ENCODE measurements at places on chromosomes 1 and 21.

DNA sequence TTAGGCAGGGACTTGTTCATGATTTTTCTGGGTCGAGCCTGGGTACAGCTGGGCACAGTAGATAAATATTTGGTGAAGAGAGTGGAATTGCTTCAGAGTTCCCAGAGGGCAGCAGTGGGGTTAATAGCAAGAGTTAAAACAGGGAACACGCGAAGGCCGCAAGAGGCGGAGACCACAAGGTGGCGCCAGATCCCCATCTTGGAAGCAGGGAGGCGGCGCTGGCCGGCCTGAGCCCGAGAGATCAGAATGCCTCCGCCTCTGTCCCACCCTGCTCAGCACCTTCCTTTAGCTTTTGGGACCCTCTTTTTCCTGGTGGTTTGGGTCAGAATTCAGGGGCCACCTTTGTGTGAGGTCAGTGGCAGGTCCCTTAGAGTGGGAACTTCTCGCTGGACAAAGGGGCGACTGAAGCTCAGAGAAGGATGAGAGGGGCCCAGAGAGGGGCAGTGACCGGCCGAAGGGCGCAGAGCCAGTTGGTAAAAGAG is 6.5 kb upstream of the PADI2 start:
- peak; percentile 62 for DNase-seq

GRCh38 chr1:84370831-84371394 is 27.4 kb upstream of the DNASE2B start:
- no peak for DNase-seq

DNA sequence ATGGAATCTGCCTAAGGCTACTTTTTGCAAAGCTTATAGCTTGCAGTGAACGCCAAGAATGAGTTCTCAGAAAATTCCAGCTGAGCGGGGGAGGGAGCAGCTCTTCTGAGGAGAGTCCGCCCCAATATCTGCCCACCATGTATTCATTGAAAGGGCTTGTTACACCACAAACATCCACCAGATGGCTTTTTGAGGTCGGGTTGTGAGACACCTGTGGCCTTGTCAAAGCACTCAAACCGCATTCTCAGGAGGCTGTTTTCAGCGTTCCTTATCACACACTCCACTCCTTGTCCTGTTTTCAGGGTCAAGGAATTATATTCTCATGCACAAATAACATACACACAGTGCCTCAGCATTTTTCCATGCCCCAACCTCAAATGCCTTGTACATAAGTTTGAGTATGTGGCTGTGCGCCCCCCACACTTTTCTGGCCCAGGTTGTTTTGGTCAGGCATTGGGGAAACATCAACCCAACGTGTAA is 3.9 kb upstream of the C4BPB start:
- peak; percentile 38 for DNase-seq

- no peak for DNase-seq
Observed at GRCh38 chr21:33964706-33965325, 49.2 kb upstream of the ATP5PO start.

GRCh38 chr21:27047283-27047657 is 80.4 kb upstream of the ADAMTS5 start:
- peak; percentile 56 for DNase-seq

DNA sequence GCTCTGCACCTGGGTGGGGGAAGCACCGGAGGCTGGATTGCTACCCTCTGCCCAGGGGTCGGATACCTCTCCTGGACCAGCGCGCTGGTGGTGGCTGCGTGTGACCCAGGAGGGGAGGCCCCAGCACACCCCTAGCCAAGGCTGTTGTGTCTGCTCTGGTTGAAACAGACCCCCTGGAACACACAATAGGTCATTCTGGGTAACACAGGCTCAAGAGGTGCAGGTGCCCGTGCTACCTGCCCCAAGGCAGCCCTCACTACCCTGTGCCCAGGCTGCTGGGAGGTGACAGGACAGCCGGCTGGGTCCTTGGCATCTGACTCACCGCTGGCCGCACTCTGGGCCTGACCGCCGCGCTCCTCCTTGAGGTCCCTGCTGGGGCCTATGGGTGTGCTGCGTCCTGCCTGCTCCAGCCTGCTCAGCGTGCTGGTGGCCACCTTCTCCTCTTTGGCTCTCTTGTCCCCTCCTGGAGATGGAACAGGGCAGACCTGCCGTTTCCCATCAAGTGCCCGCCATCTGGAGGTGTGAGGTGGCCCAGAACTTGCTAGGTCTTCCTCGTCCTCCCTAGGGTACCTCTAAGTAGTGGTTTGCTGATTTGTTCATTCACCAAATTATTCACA is 30.0 kb downstream of the ZBTB17 start:
- no peak for DNase-seq

DNA sequence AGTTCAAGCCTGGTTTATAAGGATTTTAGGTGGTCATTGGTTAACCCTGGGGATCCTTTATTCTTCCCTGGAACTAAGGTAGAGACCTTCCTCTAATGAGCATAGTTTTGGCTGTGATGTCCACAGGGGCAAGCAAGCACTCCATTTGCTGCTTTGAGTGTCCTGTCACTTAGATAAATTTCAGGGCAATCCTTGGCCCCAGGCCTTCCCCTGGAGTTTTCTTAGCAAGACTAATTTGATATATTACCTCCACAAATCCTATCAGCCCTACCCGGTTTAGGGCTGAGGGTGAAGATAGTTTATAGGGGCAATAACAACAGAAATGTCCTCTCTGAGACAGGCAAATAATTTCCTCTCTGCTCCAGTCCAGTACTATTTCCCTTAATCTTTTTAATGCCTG is 166.6 kb downstream of the CYYR1 start:
- DNase-seq, result no peak

DNA sequence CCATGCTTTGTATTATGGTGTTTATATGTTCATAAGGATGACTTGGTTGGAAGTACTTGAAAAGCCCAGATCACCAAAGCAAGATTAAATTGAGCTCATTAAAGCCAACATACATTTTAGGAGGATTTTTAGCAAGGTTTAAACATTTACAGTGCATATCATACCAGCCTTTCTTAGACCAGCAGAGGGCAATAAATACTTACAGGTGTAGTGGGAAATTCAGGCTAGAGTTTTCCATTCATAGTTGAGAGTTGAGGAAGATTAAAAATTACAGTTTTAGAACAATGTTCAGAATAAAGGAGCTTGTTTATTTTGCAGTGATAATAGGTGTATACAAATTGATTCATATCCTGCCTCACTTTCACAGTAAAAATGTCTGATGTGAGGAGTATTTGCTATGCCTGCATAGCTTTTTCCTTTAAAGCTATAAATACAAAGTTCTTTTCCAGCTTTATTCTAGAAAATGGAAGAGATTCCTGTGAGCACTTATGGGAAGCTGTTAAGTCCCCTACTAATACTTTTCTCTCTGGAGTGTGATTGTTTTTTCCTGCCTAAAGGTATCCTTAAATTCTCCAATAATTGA is 35.3 kb downstream of the DTL start:
- peak; percentile 43 for DNase-seq

GRCh38 chr1:236393681-236394481 is at the start of gene EDARADD:
TSS of gene EDARADD (plus strand) at chr1:236394286. CDS start at chr1:236394445, 159 bp downstream.
- no peak for DNase-seq

GRCh38 chr1:18783705-18784481 is 75.6 kb downstream of the TAS1R2 start:
- DNase-seq, result no peak

DNA sequence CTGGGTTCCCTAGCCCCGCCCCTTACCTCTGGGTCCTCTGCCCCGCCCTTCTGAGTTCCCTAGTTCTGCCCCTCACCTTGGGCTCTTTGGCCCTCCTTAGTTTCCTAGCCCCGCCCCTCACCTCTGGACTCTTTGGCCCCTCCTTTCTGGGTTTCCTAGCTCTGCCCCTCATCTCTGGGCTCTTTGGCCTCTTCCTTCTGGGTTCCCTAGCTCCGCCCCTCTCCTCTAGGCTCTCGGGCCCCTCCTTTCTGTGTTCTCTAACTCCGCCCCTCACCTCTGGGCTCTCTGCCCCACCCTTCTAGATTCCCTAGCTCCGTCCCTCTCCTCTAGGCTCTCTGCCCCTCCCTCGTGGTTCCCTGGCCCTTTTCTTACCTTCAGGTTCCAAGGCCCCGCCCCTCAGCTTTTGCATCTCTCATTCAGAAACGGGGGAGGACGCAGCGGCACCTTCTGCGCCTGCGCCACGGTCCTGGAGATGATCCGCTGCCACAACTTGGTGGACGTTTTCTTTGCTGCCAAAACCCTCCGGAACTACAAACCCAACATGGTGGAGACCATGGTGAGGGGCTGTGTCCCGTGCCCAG is 88.5 kb downstream of the PTPRU start:
- no peak for DNase-seq

DNA sequence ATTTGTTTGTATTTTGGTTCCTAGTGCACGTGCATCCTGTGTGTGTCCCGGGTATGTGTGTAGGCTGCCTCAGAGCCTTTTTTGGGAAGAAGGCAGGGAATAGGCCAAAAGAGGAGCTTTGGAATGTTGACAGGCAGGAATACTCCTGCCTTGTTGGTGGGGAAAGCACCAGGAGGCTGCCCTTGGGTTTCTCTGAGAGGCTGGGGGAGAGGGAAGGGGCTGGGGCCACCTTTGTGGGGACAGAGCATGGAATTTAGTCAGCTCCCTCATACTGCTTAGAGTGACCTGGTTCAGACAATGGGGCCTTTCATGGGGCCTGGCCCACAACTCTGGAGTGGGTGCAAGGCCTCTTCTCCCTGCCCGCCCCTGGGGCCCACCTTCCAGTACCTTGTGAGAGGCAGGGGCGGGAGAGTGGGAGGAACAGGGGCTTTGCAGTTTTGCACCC is 31.3 kb downstream of the ACOT11 start:
- DNase-seq, result no peak

DNA sequence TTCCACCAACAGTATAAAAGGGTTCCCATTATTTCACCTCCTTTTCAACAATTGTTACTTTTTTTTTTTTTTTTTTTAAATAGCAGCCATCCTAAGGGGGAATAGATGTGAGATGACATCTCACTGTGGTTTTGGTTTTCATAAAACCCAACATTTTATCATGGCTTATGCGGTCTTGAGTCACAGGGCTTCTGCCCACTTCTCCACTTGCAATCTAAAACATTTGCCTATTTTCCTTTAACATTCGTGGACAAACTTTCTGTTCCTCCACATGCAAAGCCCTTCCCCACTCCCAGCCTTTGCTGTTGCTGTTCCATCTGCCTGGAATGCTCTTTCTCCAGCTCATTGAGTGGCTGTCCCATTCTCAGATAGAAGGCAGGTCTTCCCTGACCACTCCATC is 239.7 kb upstream of the KCNK2 start:
- no peak for DNase-seq

DNA sequence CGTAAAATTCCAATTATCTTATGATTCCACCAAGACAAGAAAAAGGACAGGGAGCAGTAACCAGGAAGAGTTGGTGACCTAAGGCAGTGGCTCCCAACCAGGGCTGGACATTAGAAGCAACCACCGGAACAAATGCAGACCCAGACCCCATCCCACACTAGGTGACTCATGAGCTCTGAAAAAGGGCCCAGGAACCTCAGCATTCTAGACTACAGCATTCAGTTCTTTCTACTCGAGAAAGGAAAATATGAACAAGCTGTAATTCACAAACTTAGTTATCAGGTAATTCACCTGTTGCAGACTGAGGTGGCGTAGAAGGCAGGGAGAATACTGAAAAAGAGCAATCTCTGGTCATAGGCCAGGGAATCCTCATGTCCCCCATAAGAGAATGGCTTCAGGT is 138.4 kb upstream of the KRTAP19-8 start:
- DNase-seq, result no peak

DNA sequence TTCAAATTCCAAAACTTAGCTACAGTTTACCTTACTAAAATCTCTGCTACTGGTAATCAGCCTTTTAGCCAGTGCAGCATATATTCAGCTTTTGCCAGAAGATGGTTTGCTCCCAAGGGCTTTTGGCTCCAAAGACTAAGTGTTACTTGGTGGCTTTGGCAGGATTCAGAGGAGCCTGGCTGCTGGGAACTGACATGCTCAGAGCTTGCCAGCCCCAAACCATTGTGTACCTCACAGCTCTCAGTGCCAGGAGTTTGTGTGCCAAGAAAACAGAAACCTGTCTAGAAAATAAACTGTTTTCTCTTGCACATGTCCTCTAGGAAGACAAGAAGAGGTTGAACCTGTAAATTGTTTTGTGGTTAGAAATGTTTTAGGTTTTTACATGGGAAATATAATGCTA is 315.9 kb downstream of the ST6GALNAC3 start:
- DNase-seq, result no peak

DNA sequence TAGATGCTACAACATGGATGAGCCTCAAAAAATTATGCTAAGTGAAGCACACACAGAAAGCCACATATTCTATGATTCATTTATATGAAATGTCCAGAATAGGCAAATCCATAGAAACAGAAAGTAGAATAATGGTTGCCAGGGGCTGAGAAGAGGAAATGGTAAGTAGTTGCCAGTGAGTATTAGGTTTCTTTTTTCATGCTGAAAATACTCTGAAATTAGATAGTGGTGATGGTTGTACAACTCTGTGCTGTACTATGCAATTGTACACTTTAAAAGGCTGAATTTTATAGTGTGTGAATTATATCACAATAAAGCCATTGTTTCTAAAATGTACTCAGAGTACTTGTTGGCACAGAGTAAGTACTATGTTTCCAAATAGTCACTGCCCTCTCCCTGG is 15.5 kb upstream of the GFI1 start:
- DNase-seq, result peak; percentile 12

GRCh38 chr21:44509539-44509938 is 30.5 kb downstream of the KRTAP10-1 start:
- DNase-seq, result no peak

GRCh38 chr21:43190951-43191350 is 22.1 kb downstream of the CRYAA start:
- no peak for DNase-seq

- peak; percentile 68 for DNase-seq
Observed at GRCh38 chr1:41496080-41497055, 11.9 kb upstream of the EDN2 start.

DNA sequence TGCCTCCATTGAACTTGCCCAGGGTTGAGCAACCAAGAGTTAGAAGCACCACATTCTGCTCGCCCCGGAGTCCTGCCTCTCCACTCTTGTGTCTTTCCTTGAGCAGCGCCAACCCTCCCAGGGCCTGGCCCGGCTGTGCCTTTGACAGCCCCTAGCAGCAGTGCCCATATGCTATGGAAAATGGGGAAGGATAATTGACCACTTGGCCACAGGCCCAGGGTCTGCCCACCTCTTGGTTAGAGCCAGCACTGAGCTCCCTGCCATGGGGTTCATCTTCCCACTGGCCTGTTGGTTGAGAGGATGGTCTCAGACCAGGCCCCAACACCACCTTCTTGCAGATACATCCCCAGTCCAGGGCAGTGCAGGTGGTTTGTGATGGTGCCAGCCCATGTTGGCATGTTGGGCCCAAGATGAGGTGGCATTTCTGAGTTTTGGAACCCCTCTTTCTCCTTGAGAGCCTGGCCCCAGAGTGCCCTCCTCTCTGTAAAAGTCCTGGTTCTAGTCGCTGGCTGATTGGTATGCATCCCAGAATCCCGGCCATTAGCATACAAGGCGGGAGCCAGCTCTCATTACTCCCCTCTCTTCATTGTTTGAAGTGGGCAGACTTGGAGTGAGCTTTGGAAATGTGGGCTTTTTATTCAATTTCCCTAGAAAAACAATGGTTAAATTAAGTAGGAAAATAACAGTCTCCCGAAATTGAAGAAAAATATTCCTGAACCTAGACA is 7.6 kb downstream of the ARHGEF10L start:
- DNase-seq, result no peak

- no peak for DNase-seq
Observed at GRCh38 chr1:37728416-37728815, 36.1 kb downstream of the CDCA8 start.

All from fibroblast of the conjunctiva (primary cell).